ENCODE measurements at places on chromosomes 4 and X. TPM values are rescaled to one million over a fixed set of nuclear protein-coding genes. Genes with fewer than 3 reads are reported as not detected.

The CT45A3 gene
- not detected for total RNA-seq

The TRIM60 gene
- total RNA-seq = not detected

- H3K4me1 ChIP-seq = peaks cover 14% of the 10 kb centered on the region
- DNase-seq = no peak
- H3K27me3 ChIP-seq = no peaks in the 10 kb centered on the region
- H3K4me3 ChIP-seq = no peak overlapping the region
- H3K27ac ChIP-seq = peak overlapping the region; percentile 65
Observed at GRCh38 chr4:1910643-1911042, 39.5 kb downstream of the NSD2 start.

- no peak overlapping the region for H3K27ac ChIP-seq
- peaks cover 8% of the 10 kb centered on the region for H3K4me1 ChIP-seq
- peaks cover 4% of the 10 kb centered on the region for H3K36me3 ChIP-seq
- DNase-seq = peak; percentile 72
- H3K27me3 ChIP-seq = peaks cover 48% of the 10 kb centered on the region
- H3K4me3 ChIP-seq = no peak overlapping the region
Observed at GRCh38 chr4:8852118-8852704, 19.4 kb downstream of the HMX1 start.

The SPP1 gene
- 16.0 TPM for total RNA-seq

- H3K36me3 ChIP-seq = peaks cover 2% of the 10 kb centered on the region
- H3K27me3 ChIP-seq = no peaks in the 10 kb centered on the region
- no peaks in the 10 kb centered on the region for H3K4me1 ChIP-seq
- no peak for DNase-seq
Observed at GRCh38 chr4:28665306-28665705, 1804.7 kb downstream of the STIM2 start.

The RHOXF1 gene
- total RNA-seq = not detected

GRCh38 chr4:78612398-78613178 lies 61.0 kb downstream of the ANXA3 start:
- no peak overlapping the region for H3K4me3 ChIP-seq
- peaks cover 2% of the 10 kb centered on the region for H3K36me3 ChIP-seq
- peaks cover 13% of the 10 kb centered on the region for H3K4me1 ChIP-seq
- H3K27ac ChIP-seq = no peak overlapping the region
- no peaks in the 10 kb centered on the region for H3K27me3 ChIP-seq
- no peak for DNase-seq

GRCh38 chr4:83618991-83619645 lies 83.2 kb downstream of the GPAT3 start:
- no peak for DNase-seq
- H3K27ac ChIP-seq = peak overlapping the region; percentile 81
- H3K27me3 ChIP-seq = peaks cover under 1% of the 10 kb centered on the region
- H3K36me3 ChIP-seq = peaks cover 4% of the 10 kb centered on the region

DNA sequence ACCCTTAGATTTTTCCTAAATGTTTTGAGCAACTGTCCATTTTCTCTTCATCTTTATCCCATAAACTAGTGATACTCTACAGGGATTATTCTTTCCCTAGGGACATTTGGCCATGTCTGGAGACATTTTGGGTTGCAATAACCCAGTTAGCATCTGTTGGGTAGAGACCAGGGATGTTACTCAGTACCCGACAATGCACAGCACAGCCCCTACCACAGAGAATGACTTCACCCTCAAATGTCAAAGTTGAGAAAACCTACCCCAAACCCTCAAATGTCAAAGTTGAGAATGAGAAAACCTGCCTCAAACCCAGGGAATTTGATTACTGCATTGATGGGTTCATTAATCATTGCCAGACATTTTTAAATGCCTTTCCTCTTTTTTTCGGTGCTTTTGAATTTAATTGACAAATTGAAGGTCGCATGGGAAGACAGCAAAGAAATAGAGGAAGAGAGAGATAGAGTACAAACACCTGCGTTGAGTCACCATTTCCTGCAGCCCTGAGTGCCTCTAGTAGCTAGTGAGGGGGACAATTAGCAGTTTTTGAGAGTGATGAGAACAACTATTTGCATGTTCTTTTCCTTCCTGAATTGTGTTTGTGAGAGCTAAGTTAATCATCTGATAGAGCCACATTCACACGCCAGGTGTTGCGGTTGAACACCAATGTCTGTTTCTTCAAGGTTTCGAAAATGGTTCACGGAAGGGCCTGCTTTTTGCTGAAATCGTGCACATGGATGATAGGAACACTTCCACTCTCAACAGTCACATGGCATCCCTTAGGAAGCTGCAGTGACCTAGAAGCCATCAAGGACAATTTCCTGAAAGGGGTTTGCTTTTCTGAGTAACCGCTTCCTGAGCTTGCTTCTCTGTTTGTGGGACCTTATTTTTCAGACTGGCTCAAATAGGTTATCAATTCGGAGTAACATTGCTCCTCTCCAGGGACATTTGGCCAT lies 203.9 kb upstream of the VCX3A start:
- H3K36me3 ChIP-seq = peaks cover 2% of the 10 kb centered on the region
- H3K27ac ChIP-seq = no peak overlapping the region
- DNase-seq = no peak
- no peaks in the 10 kb centered on the region for H3K4me1 ChIP-seq
- no peak overlapping the region for H3K4me3 ChIP-seq

The TMEM175 gene
- 25.5 TPM for total RNA-seq

DNA sequence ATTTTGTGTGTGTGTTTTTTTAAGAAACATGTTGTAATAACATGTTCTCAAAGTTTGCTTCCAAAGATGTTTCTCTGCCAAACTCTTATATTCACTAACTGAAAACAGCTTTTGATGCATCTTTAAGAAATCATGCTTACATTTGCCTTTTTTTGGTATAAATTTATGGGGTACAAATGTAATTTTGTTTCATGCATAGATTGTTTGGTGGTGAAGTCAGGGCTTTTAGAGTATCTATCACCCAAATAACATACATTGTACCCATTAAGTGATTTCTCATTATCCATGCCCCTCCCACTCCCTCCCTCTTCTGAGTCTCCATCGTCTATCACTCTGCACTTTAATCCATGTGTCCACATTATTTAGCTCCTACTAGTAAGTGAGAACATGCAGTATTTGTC lies 30.8 kb downstream of the SPINK2 start:
- no peak overlapping the region for H3K4me3 ChIP-seq
- no peaks in the 10 kb centered on the region for H3K36me3 ChIP-seq
- peaks cover 5% of the 10 kb centered on the region for H3K4me1 ChIP-seq
- no peak overlapping the region for H3K27ac ChIP-seq
- H3K27me3 ChIP-seq = peaks cover under 1% of the 10 kb centered on the region

- H3K27ac ChIP-seq = no peak within 1 kb of the TSS
- peaks cover 3% of the 10 kb centered on the region for H3K36me3 ChIP-seq
- no peaks in the 10 kb centered on the region for H3K27me3 ChIP-seq
- peaks cover 13% of the 10 kb centered on the region for H3K4me1 ChIP-seq
- H3K4me3 ChIP-seq = no peak within 1 kb of the TSS
- DNase-seq = peak; percentile 86
Observed at GRCh38 chr4:15702941-15703403, at the start of gene BST1. Gene BST1, plus strand, starts transcription at chr4:15703065. Its CDS starts 80 bp downstream, at chr4:15703145.
